ENCODE measurements at places on chromosomes 5 and 9. TPM values are rescaled to one million over a fixed set of nuclear protein-coding genes. Genes with fewer than 3 reads are reported as not detected.

DNA sequence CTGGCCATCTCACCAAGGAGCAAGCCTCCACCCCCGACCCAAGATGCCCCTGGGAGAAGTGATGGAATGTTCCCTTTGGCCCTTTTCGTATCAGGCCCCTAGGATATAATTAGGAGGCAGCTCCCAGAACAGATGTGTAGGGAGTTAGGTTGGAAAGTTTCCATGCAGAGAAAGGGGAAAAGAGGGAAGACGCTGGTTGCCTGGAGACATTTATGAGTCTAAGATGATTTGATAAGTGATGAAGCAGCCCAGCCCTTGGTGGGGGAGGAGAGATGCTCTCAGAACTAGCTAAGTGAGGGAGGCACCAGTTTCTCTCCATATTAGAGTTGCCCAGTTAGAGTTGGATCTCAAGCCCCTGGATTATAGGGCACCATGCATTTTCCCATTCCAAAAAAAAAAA, 137.5 kb downstream of the GNA14 start:
- no peak overlapping the region for H3K4me3 ChIP-seq
- H3K36me3 ChIP-seq: no peaks in the 10 kb centered on the region
- no peaks in the 10 kb centered on the region for H3K27me3 ChIP-seq
- H3K27ac ChIP-seq: no peak overlapping the region
- no peak for DNase-seq

- H3K36me3 ChIP-seq: no peaks in the 10 kb centered on the region
- no peaks in the 10 kb centered on the region for H3K4me1 ChIP-seq
- no peak for DNase-seq
- H3K27ac ChIP-seq: no peak overlapping the region
These were observed 156.0 kb downstream of the DCP2 start for GRCh38 chr5:113132564-113132963.

DNA sequence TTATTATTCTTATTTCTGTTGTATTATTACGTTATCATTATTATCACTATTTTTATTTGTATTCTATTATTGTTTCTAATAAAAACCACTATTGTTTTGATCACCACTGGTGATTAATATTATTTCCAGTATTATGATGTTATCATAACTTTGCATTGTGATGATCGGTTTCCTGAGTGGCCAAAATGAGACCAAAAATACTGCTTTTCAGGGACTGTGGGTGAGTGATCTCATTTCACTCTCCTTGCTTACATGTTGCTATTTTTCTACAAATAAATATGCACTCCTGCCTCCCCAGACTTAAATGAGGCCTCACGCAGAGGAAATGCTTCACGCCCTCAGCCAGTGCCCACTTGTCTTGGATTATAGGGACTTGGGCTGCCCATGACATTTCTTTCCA, 78.4 kb downstream of the LRSAM1 start:
- no peak for DNase-seq
- no peaks in the 10 kb centered on the region for H3K36me3 ChIP-seq
- no peaks in the 10 kb centered on the region for H3K4me1 ChIP-seq
- H3K27me3 ChIP-seq: no peaks in the 10 kb centered on the region
- H3K4me3 ChIP-seq: no peak overlapping the region

DNA sequence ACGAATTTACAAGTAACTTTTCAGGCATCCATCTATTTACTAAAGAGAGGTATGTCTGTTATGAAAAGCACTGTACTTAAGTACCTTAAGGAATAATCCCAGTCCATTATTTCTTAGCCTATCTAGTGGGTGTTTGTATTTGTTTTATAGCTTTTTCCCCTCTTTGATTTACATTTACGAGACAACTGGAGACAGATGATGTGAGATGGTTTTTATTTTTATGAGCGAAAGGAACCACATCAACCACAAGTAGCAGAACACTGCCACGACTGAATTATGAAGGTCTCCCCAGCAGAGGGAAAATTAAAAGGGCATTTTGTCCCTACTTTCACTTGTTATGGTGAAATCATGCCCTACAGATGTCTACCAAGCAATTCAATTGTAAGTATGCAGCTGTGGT, 357.8 kb downstream of the NFIB start:
- no peak overlapping the region for H3K27ac ChIP-seq
- no peaks in the 10 kb centered on the region for H3K27me3 ChIP-seq
- DNase-seq: no peak
- no peak overlapping the region for H3K4me3 ChIP-seq
- H3K36me3 ChIP-seq: no peaks in the 10 kb centered on the region

DNA sequence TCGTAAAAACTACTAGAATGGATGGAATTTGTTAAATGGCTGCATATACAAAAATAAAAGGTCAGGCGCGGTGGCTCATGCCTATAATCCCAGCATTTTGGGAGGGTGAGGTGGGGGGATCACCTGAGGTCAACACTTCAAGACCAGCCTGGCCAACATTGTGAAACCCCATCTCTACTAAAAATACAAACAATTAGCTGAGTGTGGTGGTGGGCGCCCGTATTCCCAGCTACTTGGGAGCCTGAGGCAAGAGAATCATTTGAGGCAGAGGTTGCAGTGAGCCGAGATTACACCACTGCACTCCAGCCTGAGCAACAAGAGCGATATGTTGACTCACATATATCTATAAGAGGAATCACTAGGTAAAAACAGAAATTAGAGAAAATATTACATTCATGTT, 9.3 kb upstream of the GPR150 start:
- no peaks in the 10 kb centered on the region for H3K4me1 ChIP-seq
- no peaks in the 10 kb centered on the region for H3K36me3 ChIP-seq
- no peak overlapping the region for H3K27ac ChIP-seq
- H3K27me3 ChIP-seq: no peaks in the 10 kb centered on the region
- no peak for DNase-seq

- H3K27ac ChIP-seq: no peak overlapping the region
- no peaks in the 10 kb centered on the region for H3K36me3 ChIP-seq
- no peaks in the 10 kb centered on the region for H3K27me3 ChIP-seq
- no peaks in the 10 kb centered on the region for H3K4me1 ChIP-seq
- DNase-seq: no peak
These were observed 54.7 kb downstream of the ANGPTL2 start for GRCh38 chr9:127067603-127068220.

- no peaks in the 10 kb centered on the region for H3K4me1 ChIP-seq
- no peak overlapping the region for H3K4me3 ChIP-seq
- DNase-seq: no peak
- H3K36me3 ChIP-seq: no peaks in the 10 kb centered on the region
- H3K27ac ChIP-seq: no peak overlapping the region
- no peaks in the 10 kb centered on the region for H3K27me3 ChIP-seq
These were observed 9.2 kb upstream of the TERT start for GRCh38 chr5:1304033-1304432.

DNA sequence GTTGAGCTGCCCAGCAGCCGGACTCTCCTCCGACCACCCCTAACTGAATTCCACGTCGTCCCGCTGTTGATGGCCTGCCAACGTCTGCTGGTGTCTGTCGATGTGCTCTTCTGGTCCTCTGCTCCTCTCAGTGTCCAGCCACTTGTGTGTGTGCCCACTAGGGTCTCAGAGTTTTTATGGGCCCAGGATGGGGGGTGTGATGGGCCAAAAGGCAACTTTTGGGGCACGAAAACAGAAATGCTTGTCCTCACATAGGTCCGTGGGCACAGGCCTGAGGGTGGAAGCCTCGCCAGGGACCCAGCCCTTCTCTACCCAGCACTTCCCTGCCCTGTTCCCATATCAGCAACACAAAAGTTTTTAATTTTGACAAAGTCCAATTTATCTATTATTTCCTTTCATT, 85.7 kb upstream of the RUFY1 start:
- H3K27ac ChIP-seq: no peak overlapping the region
- no peak for DNase-seq
- H3K4me1 ChIP-seq: no peaks in the 10 kb centered on the region
- H3K36me3 ChIP-seq: no peaks in the 10 kb centered on the region

DNA sequence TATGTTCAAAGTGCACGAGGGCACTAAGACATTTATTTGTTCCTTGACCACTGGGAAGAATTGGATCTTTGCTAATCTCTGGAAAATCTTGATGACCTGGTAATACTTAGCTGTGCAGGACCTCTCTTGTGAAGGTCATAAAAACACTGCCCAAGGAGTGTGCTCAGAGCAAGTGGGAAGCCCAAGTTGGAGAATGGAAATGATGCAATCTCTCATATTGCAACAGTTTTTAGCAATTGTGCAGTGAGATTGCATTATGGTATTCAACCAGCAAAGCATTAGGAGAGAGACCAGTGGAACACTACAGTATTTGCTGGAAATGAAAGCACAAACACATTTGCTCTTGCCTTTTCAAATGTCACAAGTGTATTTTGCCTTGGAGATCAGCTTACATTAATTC, 34.5 kb downstream of the TXNDC8 start:
- DNase-seq: no peak
- no peaks in the 10 kb centered on the region for H3K36me3 ChIP-seq
- H3K27me3 ChIP-seq: no peaks in the 10 kb centered on the region
- peaks cover 3% of the 10 kb centered on the region for H3K4me1 ChIP-seq

The PCDHA12 gene
- total RNA-seq: not detected

The ALDH1B1 gene
- total RNA-seq: 1.9 TPM

The PCDHGA10 gene
- 0.24 TPM for total RNA-seq

The TMC1 gene
- total RNA-seq: not detected

The TTC23L gene
- total RNA-seq: not detected

The WNT8A gene
- total RNA-seq: not detected
